Dermis lymphatic vessel endothelial cell (primary cell): ENCODE measurements at places on chromosomes 5 and 9. TPM values are rescaled to one million over a fixed set of nuclear protein-coding genes. Genes with fewer than 3 reads are reported as not detected.

Gene SIMC1
- total RNA-seq: 1.6 and 2.8 TPM in 2 replicates

Gene GRM6
- total RNA-seq: not detected in 2 replicates

Gene DENND4C
- 89.9 and 121 TPM in 2 replicates for total RNA-seq

Gene SAXO1
- not detected in 2 replicates for total RNA-seq

Gene SOHLH1
- not detected in 2 replicates for total RNA-seq

Gene FOXD4L3
- total RNA-seq: under 0.01 TPM in 2 replicates

Gene SLC6A3
- under 0.01 TPM in 1 of 2 replicates, not detected in the other for total RNA-seq

Gene RNF180
- 1.3 and 4.9 TPM in 2 replicates for total RNA-seq

Gene IL3
- total RNA-seq: not detected in 2 replicates

Gene SLC9A3
- total RNA-seq: 0.87 and 0.95 TPM in 2 replicates

Gene ZNF366
- 0.11 and 0.17 TPM in 2 replicates for total RNA-seq

Gene BTNL8
- total RNA-seq: 0.09 and 0.22 TPM in 2 replicates

Gene RBM27
- 17.3 and 22.9 TPM in 2 replicates for total RNA-seq

Gene FOXD1
- total RNA-seq: 0.09 and 0.11 TPM in 2 replicates

Gene CDKN2A
- 2.5 and 3.6 TPM in 2 replicates for total RNA-seq

Gene BAAT
- under 0.01 TPM in 1 of 2 replicates, not detected in the other for total RNA-seq

Gene NINJ1
- 19.9 and 33.5 TPM in 2 replicates for total RNA-seq

Gene PCDHGA6
- 2.4 and 2.9 TPM in 2 replicates for total RNA-seq

Gene OSMR
- 6.9 and 10.8 TPM in 2 replicates for total RNA-seq

Gene FBXL7
- total RNA-seq: 10.4 and 14.7 TPM in 2 replicates

Gene SIL1
- 49.6 and 50.4 TPM in 2 replicates for total RNA-seq

Gene CKMT2
- 0.54 and 0.69 TPM in 2 replicates for total RNA-seq

Gene EIF4E1B
- total RNA-seq: not detected in 2 replicates

Gene FAT2
- not detected in 2 replicates for total RNA-seq

Gene LCN9
- total RNA-seq: not detected in 2 replicates

Gene OTP
- total RNA-seq: not detected in 2 replicates

Gene CYLC2
- total RNA-seq: not detected in 2 replicates

Gene LARP1
- 31.1 and 32.1 TPM in 2 replicates for total RNA-seq

Gene PCDHA1
- total RNA-seq: under 0.01 and 0.09 TPM in 2 replicates

Gene TMEM171
- 0.54 and 0.77 TPM in 2 replicates for total RNA-seq

Gene CANX
- total RNA-seq: 897 and 1,028 TPM in 2 replicates

Gene HTR4
- total RNA-seq: not detected in 2 replicates
